Epithelial cell of esophagus (primary cell): ENCODE measurements at places on chromosomes 5 and 9.

DNA sequence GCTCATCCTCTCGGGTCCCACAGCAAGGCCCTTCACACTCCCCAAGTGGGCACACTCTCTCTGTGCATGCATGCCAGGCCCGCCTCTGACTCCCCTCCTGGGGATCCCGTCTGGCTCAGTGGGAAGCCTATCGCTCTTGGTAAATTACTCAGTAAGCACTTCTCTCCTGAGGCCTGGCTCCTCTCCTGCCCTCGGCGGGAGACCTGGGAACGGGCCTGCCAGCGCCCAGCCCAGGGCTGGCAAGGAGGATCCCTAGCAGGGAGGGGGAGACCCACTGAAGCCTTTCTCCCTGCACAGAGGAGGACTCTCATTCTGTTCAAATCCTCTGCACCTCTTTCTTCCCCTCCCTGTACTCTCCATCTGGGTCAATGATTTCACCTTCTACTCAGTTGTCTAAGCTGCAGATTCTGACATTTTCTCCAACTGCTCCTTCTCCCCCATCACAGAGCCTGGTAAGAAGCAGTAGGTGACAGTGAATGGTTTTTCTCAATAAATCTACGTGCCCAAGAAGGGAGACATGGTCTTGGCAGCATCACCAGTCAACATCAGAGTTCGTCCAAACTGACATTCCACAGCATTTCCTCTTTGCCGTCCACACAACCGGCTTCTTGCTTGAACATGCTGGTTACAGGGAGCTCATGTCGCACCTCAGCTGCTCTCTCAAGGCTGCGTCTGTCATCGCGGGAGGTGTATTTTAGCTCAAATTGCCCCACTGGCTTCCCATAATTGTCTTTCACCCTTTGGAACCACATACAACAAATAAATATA lies 81.9 kb downstream of the GPR21 start:
- DNase-seq = no peak

DNA sequence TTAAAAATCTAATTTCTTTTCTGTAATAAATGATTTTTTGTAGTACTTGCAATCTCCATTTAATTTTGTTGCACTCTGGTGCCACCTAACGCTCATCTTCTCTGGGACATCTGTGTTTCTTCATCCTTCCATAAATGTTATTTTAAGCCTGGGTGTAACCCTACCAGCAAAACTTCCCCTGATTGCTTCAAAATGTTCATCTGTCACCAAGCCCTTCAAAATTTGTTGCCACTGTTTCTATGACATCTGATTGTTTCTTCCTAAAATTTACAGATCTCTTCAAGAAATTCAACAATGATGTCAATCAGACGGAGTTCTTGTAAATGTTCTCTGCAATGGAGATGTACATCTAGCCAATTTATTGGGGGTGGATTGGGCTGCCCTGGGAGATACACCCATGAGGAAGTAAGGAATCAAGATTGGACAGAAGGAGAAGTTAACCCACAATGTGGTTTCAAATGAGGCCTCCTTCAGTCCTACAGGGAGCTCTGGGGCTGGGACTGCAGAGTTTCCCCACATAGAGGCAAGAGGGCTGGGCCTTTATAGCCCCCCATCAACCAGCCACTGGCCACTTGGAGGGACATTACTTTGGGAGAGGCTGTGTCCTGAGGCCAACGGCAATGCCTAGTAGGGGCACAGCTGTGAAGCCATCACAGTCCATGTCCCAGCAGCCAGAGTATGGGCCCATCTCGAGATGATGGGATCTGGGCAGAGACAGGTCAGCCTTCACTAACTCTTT lies 23.3 kb downstream of the MCTP1 start:
- peak; percentile 55 for DNase-seq

DNA sequence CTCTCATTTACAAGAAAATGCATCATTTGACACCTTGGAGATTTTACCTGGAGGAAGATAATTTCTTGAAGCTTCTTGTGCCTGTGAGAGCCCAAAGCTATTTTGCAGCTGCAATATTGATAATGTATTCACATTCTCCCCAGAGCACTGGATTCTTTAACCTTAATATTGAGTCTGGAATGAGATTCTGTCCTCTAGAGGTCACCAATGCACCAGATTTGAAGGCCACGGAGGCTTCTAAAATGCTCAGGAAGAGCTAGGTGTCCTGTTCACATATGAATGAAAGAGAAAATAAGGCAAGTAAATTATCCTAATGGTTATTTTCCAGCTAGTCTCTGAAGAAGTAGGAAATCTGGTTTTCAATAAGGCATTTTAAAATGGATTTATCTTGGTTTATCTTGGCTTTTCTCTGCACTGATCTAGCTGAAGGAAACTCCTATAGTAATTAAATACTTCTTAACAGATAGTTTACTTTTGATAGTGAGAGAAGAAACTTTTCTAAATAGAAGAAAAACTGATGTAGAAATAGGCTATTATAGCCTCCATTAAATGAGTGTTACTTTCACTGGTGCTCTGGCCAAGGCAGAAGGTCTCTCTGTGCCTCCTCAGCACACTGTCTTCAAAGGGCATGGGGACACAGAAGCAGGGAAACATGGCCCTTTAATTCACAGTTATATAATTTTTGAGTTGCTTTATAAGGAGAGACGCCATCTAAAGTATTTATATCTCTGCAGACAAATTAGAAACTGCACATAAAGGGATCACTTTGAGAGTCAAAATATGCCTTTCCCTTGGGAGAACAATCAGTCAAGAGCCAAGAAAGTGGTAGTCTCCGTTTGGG lies 297.0 kb upstream of the ACTBL2 start:
- DNase-seq = peak; percentile 80

- no peak for DNase-seq
Observed at GRCh38 chr9:129391221-129391661, 213.2 kb upstream of the IER5L start.

- peak; percentile 25 for DNase-seq
Observed at GRCh38 chr5:124867137-124867704, 120.8 kb upstream of the ZNF608 start.

DNA sequence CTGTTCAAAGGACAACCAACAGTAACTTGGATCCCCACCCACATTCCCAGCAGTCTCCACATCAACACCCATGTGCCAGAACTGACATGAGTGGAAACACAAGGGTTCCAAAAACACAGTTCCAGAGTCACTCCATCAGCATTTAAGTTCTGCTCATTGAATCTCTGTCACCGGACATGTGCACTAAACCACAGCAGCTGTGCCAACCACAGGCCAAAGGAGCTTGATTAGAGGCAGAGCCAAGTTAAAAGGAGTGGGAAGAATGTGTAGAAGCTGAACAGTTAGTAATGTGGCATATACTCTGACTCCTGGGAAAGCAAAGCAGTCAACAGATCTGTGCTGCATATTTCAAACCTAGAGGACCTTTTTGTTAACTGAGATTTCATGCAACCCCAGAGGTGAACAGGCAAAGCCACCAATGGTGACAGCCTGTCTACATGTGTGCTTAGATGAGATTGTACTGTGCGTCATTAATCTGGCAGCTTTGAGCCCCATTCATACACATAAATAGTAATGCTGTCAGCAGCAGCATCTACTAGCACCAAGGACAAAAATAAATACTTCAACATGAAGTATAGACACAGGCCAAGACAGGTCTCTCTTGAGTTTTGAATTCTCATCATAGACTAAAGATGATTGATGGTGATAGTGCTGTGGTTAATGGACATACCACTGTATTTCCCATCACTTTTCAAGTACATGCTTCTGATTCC lies 16.4 kb upstream of the FST start:
- no peak for DNase-seq

DNA sequence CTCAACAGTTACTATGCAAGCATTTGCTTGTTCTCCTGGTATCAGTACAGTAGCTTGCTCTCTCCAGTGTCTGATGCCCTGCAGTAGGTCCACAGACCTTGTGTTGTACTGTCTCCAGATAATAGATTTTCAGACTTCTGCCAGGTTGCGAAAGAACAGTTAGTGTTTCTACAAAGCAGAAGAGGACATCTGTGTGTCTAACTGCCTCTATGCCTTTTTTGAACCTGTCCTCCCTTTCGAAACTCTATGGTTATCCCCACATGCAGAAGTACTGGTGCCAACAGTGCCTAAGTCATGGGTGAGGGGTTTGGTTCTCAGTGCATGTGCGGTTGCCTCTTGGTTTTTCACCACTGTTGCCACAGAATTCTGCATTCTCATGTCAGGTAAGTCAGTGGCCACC lies 45.9 kb downstream of the KCNN2 start:
- DNase-seq = no peak

- DNase-seq = no peak
Observed at GRCh38 chr5:157546456-157547100, 29.0 kb downstream of the ADAM19 start.

GRCh38 chr9:68895741-68896478 lies 118.0 kb downstream of the PRKACG start:
- no peak for DNase-seq

DNA sequence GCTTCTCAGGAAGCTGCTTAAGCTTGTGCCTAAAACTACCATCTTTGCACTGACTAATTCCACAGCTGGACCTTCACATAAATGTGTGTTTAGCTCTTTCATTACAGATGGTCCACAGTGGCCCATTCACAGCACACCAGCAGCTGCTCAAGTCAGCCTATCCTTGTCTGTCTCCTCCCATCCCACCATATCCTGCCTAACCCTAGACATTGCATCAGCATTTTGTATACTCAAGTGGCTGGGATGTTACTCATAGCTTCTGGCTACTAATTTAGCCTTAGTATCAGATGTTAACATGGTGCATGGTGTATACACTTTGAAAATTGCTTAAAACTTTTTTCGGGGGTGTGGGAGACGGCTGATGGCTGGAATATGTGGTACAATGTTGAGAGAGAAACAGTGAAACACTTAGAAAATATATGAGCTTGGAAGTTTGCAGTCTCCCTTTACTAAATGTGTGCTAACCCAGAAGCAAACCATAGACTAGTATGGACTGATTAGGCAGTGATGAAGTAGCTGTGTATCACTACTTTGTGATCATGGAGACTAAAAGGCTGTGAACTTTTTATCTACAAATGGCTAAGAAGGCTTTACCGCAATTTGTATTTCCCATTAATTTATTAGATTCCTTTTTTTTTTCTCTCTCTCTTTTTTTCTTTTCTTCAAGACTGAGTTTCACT lies 83.1 kb downstream of the JMY start:
- DNase-seq = peak; percentile 87

DNA sequence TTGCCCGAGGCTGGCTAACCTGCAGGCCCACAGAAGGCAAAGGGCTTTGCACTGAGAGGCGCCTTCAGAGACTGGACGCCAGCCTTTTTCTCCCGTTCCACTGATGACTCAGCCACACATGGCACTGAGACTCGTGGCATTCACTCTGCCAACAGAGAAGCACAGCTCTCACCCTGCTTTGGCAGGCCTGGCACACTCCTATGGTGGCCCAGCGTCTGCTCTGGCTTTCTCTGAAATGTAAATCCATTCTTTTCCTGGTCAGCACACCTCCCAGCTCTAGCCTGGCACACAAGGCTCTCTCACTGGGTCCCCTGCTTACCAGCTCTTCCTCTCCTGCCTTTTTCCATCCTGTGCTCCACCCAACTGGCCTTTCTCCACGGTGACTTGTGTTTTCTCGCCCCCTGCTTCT lies 5.9 kb upstream of the MELK start:
- DNase-seq = peak; percentile 55

DNA sequence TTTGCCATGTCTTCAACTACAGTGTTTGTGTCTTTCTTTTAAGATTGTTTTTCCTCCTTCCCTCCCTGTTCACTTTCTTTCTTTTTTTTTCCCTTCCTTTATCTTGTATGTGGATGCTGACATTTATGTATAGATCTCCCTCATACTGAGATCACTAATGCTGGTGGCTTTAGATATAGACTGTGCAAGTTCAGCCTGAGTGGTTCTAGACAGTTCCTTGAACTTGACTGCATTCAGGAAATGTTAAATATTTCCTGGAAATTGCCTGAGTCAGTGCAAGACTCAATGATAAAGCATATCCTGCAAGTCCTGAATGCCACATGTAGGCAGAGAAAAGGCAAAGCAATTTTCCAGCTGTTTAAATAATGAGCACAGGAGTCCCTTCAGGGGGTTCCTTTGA lies 182.5 kb upstream of the NR3C1 start:
- DNase-seq = peak; percentile 38

GRCh38 chr5:143761663-143762062 lies 50.3 kb upstream of the HMHB1 start:
- no peak for DNase-seq

- no peak for DNase-seq
Observed at GRCh38 chr5:111706345-111706744, 50.6 kb downstream of the NREP start.

GRCh38 chr5:180988016-180988415 lies 630 bp upstream of the BTNL3 start:
- DNase-seq = no peak

GRCh38 chr9:84947412-84947972 lies 278.0 kb downstream of the NTRK2 start:
- DNase-seq = peak; percentile 62

DNA sequence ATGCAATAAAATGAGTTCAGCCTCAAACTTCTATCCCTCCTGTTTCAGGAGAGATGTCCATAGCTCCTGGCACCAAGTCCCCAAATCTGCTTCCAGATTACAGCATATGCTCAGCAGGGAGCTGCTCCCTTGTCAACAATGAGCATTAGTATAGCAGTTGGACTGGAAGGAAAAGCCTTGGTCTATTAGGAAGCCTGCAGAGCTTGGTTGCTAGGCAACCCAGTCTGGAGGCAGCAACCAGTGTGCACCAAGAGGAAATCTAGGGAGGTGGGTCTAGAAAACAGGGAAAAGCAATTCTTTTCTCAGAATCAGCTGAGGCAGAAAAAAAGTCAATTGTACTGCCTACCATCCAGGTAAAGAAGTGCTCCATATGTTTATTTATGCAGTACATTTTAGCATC lies 229.5 kb upstream of the NMUR2 start:
- no peak for DNase-seq

GRCh38 chr5:132742158-132742557 lies 4.8 kb upstream of the KIF3A start:
- DNase-seq = no peak

DNA sequence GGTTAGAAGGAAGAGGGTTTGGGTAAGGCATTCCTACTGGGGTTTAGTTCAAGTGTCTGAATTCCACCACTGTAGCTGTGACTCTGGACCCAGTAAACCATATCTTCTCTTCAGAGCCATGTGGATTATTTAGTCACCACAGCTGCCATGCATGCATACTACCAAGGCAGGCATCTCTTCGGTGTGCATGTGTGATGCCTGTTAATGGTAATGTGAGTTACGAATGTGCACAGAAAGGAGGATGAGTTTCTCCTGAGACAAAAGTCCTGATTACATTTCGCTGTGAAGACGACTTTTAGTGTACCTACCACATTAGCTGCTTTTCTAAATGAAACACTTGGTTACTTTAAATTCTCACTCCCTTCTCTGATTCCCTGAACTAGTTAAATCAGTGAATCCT lies 9.3 kb downstream of the PBX3 start:
- no peak for DNase-seq

- peak; percentile 27 for DNase-seq
Observed at GRCh38 chr5:31530541-31531265, 1.2 kb downstream of the DROSHA start.

DNA sequence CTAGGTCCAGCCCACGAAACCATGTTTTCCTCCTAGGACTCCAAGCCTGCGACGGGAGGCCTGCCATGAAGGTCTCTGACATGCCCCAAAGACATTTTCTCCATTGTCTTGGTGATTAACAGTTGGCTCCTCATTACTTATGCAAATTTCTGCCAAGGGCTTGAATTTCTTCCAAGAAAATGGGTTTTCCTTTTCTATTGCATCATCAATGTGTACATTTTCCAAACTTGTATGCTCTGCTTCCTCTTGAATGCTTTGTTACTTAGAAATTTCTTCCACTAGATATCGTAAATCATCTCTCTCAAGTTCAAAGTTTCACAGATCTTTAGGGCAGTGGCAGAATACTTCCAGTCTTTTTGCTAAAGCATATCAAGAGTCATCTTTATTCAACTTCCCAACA lies 1792.7 kb upstream of the CDH9 start:
- DNase-seq = no peak

- DNase-seq = no peak
Observed at GRCh38 chr5:119339965-119340364, 15.9 kb upstream of the TNFAIP8 start.
